ENCODE measurements at places on chromosomes 7 and 10.
A peak's percentile ranks its signal among the peaks of the same experiment; 100 is the strongest.

- DNase-seq: no peak
These were observed 53.2 kb upstream of the MACC1 start for GRCh38 chr7:20270371-20270770.

DNA sequence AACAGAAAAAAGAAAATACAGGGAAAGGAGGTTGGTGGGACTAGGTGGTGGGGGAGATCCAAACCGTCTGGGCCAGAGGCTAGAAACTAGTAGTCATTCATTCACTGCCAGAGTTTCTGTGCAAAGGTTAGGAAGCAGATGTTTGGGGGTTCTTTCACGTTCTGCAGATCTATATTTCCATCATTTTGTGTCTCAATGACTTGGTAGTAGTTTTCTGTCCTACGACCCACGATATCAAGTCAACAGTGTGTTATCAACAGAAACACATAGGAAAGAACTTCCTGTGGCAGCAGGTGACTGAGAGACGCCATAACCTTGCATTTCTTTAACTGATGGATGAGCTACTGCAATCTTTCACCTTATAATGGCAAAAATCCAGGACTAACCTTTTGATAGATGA is 1.8 kb downstream of the CEP55 start:
- no peak for DNase-seq

DNA sequence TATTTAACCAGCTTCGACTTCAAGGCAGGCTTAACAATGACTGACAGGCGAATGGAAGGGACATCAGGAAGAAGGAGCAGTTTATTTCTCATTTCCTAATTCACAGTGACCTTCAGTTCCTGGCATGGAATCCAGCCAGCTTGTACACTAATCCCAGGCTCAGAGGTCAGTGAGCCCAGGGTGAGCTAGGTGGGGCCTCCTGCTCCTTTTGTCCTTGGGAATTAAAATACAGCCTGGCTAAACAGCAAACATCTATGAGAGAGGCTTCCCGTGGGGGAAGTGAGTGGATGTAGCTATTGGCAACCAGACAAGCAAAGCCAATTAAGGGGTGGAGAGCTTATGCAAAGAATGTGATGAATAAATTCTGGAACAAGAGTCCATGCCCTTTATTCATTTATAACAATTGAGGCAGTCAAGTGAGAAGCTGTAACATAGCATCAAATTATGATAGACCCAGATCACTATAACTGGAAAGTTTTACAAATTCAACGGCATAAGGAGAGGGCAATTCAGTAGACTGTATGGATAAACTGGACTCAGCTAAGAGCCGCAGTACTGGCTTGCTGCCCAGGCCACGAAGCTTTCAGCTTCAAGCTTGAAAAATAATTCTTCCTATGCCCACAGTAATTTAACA is 57.1 kb downstream of the STK17A start:
- no peak for DNase-seq

- no peak for DNase-seq
These were observed 23.5 kb downstream of the SGMS1 start for GRCh38 chr10:50600286-50600685.

GRCh38 chr10:120335553-120335952 is 121.5 kb upstream of the PLPP4 start:
- no peak for DNase-seq

GRCh38 chr10:63628526-63629362 is 107.5 kb downstream of the REEP3 start:
- DNase-seq: peak; percentile 80

GRCh38 chr10:26717476-26717875 is 20.0 kb downstream of the PDSS1 start:
- DNase-seq: no peak

DNA sequence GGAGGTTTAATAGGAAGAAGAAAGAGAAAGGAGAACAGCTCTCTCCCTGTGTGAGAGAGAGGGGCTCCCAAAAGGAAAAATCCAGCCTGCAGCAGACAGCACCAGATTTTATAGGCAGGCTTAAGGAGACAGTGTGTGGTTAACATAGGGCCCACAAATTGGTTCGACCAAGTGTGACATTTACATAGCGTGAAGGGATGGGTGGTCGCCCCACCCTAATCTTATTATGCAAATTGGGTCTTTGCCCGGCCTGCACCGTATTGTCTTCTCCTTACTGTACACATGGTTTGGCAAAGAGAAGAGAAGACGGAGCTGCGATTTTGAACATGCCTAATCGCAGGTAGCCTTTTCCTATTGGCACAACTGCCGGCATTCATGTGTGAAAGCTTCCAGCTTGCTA is 756.3 kb downstream of the NXPH1 start:
- DNase-seq: no peak

DNA sequence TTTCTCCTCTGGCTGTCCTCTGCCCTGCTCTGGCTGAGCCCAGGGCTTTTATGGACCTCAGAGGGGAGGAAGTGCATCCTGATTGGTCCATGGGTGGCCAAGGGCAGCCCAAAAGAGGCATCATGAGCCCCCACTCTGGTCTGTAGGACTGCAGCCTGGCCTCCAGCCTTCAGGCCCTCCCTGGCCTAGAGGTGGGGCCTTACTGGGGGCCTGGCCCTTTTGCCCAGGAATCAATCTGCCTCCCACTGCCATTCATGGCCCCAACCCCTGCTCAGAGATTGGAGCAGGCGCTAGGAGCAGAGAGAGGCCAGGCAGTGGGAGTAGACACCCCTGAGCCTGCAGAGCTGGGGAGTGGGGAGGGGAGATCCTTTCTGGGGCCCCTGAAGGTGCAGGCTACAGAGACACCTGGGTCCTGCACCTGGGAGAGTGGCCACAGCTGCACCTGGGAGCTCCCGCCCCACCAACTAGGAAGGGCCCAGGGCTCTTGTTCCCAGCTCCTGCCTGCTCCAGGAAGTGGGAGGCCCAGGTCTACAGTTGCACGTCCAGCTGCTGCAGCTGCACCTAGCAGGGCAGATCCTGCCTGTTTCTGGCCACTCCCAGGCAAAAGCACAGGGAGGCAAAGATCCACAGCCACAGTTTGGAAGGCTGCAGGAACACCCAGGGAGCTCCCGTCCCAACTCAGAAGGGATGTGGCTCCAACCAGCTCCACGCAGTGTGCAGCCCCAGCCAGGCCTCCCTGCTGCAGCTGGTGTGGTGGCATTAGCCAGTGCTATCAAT is 6.4 kb upstream of the DYNC2I1 start:
- no peak for DNase-seq

GRCh38 chr10:61750943-61751471 is 88.3 kb downstream of the CABCOCO1 start:
- no peak for DNase-seq

DNA sequence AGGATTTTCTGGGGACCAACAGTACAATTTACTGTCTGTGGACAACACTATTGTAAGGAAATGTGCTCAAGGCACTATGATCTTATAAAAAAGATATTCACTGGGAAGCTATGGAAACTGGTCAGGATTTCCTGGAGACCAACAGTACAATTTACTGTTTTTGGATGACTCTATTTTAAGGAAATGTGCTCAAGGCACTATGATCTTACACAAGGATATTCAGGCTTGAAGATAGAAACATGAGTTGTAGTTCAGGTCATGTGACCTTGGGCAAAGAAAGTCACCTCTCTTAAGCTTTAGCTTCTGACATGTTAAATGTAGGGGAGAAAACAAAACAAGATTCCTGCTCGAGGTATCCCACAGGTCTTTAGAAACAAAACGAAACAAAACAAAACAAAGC is 1.7 kb upstream of the ITPRID1 start:
- no peak for DNase-seq

DNA sequence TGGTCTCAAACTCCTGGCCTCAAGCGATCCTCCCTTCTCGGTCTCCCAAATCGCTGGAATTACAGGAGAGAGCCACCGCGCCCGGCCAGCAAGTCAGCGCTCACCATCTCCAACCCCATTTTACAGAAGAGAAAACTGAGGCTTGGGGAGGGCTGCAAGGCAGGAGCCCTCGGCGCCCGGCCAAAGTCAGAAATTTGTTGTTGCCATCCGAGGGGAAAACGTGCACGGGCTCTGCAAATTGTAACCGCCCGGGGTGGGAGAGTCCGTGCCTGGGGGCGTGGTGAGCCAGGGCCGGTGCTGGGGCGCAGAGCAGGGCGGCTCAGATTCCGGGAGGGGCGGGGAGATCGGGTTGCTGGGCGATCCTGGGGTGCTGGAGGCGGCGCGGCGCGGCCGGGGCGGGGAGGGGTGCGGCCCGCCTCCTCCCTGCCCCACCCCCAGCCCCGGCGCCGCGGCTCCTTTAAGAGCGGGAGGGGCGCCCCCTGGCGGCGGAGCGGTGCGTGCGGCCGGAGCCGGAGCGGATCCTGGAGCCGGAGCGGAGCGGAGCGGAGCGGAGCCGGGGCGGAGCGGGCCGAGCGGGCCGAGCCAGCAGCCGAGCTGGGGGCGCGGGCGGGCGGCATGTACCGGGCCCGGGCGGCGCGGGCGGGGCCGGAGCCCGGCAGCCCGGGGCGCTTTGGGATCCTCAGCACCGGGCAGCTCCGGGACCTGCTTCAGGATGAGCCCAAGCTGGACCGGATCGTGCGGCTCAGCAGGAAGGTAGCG is at the start of gene VPS37D:
VPS37D (plus strand) TSS at position 488 of the 759 bp plus-strand sequence; CDS start at position 616, 128 bp downstream.
- DNase-seq: peak; percentile 87

DNA sequence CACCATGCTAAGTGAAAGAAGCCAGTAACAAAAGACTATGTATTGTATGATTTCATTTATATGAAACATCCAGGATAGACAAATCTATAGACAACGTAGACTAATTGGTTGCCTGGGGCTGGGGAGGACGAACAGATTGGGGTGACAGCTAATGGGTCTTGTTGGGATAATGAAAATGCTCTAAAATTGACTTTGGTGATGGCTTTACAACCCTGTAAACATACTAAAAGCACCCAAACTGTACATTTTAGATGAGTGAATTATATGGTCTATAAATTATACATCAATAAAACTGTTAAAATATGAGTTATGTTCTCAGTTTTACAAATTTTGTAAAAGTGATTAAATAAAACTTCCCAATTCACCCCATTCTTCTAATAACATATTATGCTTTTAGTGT is 261.5 kb downstream of the ELMO1 start:
- no peak for DNase-seq

GRCh38 chr10:95850791-95851190 is 57.0 kb upstream of the CC2D2B start:
- no peak for DNase-seq

DNA sequence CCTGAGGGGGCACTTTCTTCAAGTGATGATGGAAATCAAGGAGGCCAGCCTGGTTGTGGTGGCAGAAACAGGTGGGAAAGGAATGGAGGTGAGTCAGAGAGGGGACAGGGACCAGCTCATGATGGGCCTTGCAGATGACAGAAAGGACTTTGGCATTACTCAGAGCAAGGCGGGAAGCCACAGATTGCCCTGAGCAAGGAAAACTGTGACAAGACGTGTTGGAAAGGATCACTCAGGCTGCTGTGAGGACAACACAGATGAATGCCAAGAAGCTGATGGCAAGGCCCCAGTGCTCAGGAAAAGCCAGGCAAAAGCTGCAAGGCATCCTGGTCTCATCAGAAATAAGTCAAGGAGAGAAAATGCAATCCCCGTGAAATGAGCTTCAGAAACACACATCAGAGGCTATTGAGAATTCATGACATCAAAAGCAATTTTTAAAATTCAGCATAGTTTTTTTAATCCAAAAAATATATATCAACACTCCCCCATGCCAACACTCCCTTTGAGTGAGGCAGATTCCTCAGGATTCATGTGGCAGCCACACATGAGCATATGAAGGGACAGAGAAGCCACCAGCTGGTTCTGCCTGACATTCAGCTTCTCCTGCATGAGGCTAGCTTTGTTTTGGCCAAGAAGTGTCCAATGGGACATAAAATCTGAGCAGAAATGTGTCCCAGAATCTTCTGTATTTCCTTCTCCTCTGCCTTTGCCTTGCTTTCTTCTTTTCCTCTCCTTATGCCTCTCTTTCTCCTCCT is 244.5 kb upstream of the MYO3A start:
- peak; percentile 27 for DNase-seq

DNA sequence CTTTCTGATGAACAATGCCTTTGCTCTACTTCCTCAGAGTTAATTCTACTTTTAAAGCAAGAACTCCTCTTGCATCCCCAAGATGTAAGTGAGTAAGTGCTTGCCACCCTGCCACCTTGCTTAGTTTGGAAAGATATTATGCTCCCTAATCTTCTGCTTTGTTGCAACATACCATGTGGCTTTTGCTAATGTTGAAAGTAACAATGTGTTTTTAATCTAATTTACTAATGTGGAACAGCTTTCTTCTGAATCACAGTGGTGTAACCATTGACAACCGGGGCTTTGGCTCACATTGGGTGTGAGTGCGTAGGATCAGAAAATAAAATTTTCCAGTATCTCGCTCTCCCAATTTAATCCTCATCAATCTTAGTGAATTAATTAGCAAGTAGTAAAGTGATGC is 254.1 kb upstream of the PTER start:
- DNase-seq: no peak

DNA sequence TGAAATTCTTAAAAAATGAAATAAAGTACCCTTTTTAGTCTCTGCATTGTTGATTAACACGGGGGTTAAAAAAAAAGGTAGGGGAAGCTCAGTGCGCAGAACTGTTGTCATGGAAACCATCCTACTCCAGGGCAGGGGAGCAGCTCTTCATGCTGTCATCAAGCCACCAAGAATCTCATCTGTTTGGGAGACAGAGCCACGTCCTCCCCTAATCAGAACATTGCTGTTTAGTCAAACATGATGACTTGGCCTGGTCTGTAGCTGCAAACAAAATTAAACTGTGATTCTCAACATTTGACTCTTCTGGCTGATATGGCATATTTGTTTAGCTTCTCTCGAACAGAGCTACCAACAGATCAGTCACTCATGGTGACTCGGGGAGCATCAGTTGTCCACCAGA is 254.4 kb upstream of the KLF14 start:
- DNase-seq: no peak

DNA sequence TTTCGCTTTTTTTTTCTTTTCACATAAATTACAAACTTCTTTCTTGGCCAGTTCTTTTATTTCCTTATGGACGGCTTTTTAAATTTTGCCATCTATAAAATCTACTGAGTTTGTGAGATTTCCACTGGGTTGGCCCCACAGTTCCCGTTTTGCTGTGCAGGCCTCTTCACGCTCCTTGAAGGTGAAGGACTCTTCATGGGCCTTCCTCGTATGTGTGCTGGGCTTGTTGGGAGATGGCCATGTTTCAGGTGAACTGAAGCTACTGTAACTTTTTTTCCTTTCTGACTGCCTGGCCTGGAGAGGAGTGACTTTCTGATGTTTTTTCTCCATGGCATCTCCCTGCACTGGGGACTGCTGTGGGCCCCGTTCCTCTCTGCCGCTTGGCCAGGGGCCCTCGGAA is 262.4 kb downstream of the COBL start:
- no peak for DNase-seq

GRCh38 chr10:33279811-33280602 is 54.5 kb downstream of the NRP1 start:
- DNase-seq: no peak

DNA sequence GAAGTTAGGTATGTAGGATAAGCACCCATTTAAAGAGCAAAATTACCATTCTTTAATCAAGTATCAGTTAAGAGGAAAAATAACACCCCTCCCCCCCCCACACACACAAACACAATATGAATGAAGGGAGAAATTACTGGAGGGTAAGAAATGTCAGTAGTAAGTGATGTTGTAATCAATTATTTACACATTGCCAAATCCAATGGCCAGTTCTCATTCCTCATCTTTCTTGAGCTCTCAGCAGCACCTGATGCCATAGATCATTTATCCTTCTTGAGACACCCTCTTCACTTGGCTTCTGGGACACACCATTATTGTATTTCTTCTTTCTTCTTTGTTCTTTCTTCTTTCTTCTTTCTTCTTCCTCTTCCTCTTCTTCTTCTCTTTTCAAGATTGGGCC is 33.7 kb upstream of the FAM3C start:
- DNase-seq: no peak
